ENCODE measurements at places on chromosomes 2 and 18.
A peak's percentile ranks its signal among the peaks of the same experiment; 100 is the strongest.

GRCh38 chr2:120001471-120001870, 11.4 kb upstream of the EPB41L5 start:
- DNase-seq, result no peak

GRCh38 chr2:144426355-144426754, 93.6 kb downstream of the ZEB2 start:
- DNase-seq, result no peak

DNA sequence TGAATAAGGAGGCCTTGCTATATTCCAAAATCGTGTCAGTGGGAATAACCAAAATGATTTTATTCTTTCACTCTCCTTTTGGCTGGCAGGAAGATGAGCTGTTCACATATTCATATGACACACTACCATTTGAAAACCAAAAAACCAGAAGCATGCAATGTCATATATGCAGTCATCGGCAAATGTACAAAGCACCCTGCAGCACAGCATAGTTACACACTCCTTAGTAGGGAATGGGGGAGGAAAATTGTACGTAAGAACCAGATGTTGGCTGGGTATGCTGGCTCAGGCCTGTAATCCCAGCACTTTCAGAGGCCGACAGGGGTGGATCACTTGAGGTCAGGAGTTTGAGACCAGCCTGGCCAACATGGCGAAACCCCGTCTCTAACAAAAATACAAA, 176.6 kb downstream of the GFPT1 start:
- no peak for DNase-seq

DNA sequence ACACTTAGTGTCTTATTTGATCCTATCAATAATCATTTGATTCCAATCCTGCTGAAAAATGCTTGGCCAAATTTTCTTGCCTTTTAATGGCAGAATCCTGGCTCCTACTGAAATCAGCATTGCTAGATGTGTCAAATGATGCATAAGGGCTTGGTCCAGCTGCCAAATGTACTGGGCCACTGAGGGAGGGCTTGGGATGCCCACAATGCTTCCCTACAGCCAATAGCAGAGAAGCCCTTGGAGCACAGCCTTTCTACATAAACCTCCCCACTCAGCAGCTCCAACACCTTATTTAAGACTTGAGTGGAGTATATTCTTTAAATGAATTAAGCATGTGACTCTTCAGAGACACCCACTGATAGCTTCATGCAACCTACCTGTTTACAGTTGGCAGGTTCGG, 3.6 kb downstream of the ALK start:
- no peak for DNase-seq

GRCh38 chr2:1340141-1340512, 73.1 kb upstream of the TPO start:
- no peak for DNase-seq

DNA sequence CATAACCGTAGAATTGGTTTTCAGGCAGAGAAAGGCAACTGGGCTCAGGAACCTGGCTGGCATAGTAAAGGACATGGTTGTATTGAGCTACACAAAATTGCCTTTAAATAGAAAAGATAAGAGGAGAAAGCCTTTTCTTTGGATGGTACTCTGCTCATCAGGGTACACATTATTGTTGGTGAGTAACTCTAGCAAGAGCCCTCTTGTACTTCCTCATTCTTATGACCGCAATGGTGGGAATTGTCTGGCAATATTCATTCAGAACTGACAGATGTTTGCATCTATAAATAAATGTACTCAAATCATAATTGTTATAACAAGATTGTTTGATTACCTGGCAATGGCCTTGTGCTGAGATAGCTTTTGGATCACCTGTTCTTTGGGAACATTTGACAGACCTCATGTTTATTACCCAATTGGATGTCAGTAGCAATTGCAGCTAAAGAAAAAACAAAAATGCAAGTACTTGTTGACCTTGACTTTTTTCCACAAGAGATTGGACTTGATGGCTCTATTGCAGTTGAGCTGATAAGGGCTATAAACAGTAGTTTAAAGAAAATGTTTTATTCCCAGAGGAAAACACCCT, 43.9 kb downstream of the MEIS1 start:
- DNase-seq, result no peak

- DNase-seq, result no peak
These were observed 151.8 kb upstream of the SERPINE2 start for GRCh38 chr2:224190936-224191270.

DNA sequence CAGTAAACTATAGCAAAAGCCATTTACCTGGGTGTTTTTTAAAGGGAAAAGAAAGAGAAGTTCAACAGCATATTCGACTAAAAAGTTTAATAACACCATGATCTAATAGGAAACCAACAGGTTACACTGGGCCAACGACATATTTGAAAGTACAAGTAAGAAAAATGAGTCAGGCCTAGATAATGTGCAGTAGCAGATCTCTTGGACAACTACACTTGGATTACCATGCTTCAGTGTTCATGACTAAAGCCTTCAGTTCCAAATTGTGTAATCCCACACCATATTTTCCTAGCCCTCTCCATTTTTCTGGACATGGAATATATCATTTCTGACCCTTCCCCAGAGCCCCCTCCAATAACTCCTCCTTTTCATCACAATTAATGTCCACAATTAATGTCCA, 39.1 kb upstream of the FIGN start:
- no peak for DNase-seq

DNA sequence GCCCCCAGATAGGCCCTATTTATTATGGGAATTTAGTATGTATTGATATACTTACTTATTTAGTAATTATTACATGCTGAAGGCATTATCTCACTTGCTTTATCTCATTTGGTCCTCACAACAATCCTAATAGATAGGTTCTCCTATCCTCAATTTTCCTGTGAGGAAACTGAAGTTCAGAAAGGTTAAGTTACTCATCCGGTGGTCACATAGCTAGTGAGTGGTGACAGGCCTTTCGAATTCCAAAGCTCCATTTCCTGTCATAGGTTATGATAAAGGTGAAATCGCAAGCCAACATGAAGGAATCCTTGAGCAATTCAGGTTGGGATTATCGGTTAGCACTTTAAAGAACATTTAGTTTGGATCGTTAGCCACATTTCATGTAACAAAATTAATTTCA, 33.3 kb downstream of the NAB1 start:
- no peak for DNase-seq

- peak; percentile 37 for DNase-seq
These were observed 514 bp downstream of the BCL2L11 start for GRCh38 chr2:111121028-111121827.

DNA sequence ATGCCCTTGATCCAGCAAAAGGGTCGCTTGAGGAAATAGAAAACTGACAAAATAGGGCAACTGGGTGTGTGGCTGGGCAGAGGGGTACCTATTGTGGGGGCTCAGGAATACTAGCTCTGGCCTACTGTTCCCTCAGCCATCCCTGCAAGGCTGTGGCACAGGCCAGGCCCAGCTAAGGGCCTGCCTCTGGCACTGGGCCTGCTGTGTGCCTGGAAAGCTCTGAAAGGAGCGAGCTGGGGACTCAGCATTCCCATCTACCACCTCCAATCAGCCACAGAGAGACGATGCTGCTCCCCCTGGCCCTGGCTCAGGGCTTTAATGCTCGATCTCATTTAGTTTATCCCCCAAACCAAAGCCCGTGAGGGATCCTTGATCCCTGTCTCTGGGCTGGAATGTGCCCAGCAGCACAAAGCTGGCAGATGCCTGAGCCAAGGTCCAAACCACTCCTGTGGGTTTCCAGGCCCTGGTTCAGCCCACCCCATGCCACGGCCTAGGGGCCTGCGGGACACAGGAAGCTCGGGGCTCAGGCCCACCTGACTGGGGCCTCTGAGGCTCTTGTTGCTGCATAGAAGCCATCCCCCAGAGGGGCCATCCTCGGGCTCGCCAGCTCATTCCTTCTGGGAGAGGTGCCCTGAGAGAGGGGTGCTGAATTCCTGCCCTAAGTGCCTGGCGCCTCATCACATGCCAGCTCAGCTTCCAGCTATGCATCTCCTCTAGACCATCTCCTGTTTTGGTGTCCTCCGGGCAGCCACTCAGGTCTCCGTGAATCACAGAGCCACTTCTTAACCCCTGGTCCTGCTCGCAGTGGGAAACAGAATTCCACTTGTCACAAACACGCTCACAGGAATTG, 43.0 kb upstream of the KCNF1 start:
- no peak for DNase-seq

- DNase-seq, result no peak
These were observed 109.0 kb upstream of the BZW1 start for GRCh38 chr2:200702646-200703118.

DNA sequence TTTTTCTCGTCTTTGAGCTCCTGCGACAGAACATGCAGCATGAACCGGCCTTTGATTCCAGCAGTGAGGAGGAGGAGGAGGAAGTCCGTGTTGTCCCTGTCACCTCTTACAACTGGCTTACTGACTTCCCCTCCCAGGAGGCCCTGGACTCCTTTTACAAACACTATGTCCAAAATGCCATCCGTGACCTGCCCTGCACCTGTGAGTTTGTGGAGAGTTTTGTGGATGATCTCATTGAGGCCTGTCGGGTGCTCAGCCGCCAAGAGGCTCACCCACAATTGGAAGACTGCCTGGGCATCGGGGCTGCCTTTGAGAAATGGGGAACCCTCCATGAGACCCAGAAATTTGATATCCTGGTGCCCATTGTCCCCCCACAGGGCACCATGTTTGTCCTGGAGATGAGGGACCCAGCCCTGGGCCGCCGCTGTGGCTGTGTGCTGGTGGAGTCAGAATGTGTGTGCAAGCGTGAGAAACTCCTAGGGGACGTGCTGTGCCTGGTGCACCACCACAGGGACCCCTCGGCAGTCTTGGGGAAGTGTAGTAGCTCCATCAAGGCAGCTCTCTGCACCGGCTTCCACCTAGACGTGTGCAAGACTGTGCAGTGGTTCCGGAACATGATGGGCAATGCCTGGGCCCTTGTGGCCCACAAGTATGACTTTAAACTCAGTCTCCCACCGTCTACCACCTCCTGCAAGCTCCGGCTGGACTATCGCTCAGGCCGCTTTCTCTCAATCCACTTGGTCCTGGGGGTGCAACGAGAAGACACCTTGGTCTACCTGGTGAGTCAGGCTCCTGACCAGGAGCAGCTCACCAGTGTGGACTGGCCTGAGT, 2.1 kb downstream of the ITPRIPL1 start:
- DNase-seq, result no peak

GRCh38 chr2:67510745-67511144, 113.6 kb downstream of the ETAA1 start:
- DNase-seq, result no peak

DNA sequence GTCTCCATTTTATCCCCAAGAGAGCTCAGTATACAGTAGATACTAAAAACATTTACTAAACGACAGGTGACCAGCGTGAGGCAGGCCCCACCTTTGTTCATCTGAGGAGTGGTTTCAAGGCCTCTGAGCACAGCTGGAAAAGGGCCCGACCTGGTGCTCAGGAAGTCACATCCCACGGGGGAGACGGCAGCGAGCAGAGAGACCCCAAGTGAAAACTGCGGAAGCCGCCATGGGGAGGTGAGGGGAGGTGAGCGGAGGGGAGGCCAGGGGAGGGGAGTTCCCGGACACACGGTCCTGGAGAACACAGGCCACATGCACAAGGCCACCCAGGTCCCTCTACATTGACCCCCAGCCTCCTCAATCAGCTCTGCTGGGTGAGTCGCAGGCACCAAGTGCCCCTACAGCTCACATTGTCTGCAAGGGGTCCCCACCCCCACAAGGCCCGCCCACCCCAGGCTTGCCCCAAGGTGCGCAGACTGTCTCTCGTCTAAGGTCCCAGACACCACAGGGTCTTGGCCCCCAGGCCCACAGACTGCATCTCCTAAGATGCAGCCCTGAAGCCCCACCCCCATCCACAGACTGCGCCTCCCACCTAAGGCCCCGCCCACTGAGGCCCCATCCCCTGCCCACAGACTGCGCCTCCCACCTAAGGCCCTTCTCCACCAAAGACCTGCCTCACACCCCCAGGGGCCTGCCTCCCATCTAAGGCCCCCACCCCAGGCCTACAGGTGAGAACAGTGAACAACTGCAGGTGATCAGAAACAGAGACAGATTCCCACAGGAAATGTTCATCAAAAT, 19.1 kb downstream of the PARD6G start:
- no peak for DNase-seq

GRCh38 chr18:58502628-58503027, 126.3 kb downstream of the ALPK2 start:
- no peak for DNase-seq

DNA sequence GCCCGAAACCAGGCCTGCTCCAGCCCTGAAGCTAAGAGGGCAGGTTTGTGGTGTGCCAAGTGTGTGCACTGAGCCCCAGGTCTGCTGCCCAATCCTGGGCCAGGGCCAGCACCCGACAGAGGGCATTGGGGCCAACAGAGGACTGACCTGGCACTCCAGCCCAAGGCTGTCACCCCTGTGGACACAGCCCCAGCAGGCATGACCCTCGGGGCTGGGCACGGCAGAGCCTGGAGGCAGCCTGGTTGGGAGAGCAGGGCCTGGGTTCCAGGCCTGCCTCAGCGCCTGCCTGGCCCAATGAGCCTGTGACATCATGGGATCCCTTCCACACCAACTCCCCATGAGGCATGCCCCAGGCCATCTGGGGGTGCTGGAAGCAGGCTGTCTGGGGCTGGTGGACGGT, 10.8 kb upstream of the SNED1 start:
- no peak for DNase-seq

DNA sequence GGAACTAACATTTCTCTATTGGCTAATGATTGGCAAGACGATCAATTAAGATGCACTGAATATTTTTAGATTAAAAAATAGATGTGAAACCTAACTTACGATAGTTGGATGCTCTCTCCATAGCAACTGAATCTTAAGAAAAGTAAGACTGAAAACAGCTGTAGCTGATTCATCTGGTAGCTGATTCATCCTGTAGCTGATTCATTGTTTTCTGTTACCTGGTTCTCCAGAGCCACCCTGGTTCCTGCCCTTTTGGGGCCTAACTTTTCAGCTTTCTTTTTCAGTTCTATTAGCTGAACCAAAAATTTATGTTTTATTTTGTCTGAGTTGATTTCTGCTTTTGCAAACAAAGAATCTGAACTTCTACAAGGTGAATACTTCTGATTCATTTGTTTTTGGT, 22.7 kb upstream of the SPR start:
- no peak for DNase-seq

DNA sequence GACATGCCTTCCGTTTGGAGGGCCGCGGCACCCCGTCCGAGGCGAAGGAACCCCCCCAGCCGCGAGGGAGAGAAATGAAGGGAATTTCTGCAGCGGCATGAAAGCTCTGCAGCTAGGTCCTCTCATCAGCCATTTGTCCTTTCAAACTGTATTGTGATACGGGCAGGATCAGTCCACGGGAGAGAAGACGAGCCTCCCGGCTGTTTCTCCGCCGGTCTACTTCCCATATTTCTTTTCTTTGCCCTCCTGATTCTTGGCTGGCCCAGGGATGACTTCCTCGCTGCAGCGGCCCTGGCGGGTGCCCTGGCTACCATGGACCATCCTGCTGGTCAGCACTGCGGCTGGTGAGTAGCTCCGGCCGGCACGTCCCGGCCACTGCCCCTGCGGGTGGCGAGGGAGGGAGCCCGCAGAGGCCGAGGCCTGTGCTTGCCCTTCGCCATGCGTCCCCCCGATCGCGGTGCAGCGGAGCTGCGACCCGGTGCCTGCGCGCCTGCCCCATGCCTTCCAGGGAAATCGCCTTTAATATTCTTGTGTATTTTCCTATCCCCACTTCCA, 1.2 kb downstream of the BMPR2 start:
- no peak for DNase-seq

Data from stimulated activated CD8-positive, alpha-beta memory T cell treated with anti-CD3 and anti-CD28 coated beads, Interleukin-15, amount 100 ng/mL, for 24 hours (primary cell).